Ascending aorta (tissue), 2 donors: ENCODE measurements at places on chromosomes 2 and 18. TPM values are rescaled to one million over a fixed set of nuclear protein-coding genes. Genes with fewer than 3 reads are reported as not detected.

The WNT10A gene
- total RNA-seq: not detected

DNA sequence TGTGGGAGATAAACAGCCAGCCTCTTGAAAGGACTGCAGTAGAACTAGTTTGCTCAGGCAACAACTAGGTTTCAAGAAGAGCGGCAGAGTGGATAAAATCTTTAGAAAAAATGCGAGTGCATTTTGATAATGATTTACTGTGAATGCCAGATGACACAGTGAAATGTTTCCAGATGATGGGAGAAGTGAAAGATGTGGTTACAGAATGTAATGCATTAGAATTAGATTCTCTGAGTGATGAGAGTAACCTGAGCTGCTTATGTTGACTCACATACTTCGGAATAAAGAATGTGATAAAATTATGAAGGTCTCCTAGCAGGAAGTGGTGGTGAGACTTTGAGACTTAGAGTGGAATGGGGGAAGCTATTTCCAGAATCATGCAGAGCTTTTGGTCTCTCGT is 184.3 kb downstream of the GULP1 start:
- no peak for DNase-seq

- DNase-seq: no peak
Observed at GRCh38 chr2:215937190-215937589, 76.2 kb downstream of the MREG start.

The STAMBP gene
- total RNA-seq: 36.4 TPM

DNA sequence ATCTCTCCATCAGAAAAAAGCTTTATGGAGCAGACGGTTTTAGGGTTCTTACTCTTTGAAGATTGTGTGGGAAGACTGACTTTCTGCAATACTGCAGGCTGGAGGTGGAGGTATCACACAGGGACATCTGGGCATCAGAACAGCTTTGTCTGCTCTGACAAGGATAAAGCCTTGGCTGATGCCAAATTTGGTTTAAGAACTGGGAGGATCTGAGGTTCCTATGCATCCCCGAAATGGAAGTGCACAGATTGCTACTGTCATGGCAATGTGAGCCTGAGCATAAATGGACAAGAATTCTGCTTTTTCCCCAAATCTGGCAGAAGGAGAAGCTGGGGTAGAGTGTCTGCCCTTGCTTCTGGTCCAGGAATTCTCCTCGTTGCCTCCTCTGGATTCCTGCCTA is 424.3 kb downstream of the SLC4A3 start:
- no peak for DNase-seq

The ONECUT2 gene
- total RNA-seq: 0.11 TPM

GRCh38 chr2:7588295-7588694 is 671.1 kb downstream of the RNF144A start:
- DNase-seq: no peak

The EFHD1 gene
- 142 TPM for total RNA-seq

The AKAIN1 gene
- not detected for total RNA-seq

DNA sequence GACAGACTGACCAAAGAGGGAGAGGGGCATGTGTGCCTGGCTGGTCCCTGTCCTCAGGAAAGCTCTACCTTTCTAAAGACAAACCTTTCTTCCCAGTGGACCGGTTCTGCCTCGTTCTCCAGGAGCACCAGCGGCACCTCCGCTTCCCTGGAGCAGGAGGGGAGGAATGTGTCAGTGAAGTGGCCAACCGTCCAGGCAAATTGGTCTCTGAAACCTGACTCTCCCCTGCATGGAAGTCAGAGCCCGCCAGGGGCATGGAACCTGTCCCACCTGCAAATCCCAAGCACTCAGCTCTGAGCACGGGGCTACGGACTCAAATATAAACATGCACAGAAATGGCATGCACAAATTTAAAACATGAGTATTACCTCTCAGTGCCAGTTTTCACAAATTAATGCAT is 62.9 kb downstream of the COL6A3 start:
- no peak for DNase-seq

DNA sequence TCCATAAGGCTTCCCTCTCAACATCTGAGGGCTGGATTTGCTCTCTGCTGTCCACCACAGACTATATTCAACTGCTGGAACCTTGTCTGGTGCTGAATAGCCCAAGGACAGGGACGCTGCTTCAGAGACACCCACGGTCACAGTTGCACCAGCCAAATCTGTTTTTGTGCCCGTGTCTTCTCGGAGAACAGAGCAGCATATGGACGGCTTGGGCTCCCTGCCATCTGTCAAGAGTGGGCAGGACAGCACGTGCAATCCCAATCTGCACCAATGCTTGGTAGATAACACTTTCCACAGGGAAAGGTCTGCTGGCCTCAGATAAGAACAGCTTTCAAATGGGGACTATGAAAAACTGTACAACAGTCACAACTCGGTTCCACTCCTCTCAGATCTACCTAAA is 466.1 kb downstream of the TGIF1 start:
- DNase-seq: no peak

- no peak for DNase-seq
Observed at GRCh38 chr2:118942031-118942430, at the start of gene MARCO. TSS of gene MARCO (plus strand) at chr2:118942194. CDS start at chr2:118942301, 107 bp downstream.

The ASIC4 gene
- total RNA-seq: not detected

GRCh38 chr18:56246916-56247315 is 391.5 kb downstream of the TXNL1 start:
- no peak for DNase-seq

The TP53I3 gene
- total RNA-seq: 1.6 TPM

GRCh38 chr2:102522890-102523289 is 49.9 kb downstream of the SLC9A4 start:
- DNase-seq: no peak

GRCh38 chr2:173667415-173667814 is 297.8 kb downstream of the SP3 start:
- no peak for DNase-seq

DNA sequence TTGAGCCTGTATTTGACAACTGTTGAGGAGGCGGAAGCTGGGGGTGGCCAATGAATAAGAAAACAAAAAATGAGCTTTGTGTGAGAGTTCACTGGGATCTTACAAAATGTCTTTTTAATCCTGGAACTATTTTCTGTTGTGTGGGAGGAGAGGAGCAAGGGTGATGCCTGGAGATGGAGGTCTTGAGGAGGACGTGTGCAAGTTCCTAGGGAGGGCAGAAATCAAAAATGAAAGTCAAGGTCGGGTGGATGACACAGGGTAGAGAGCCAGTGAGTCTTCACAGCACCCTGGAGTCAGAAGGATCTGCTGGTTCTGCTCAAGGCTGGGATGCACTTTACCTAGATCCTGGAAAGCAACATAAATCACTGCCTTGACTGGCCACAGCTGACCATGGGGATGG is 180.3 kb upstream of the PKDCC start:
- DNase-seq: no peak

DNA sequence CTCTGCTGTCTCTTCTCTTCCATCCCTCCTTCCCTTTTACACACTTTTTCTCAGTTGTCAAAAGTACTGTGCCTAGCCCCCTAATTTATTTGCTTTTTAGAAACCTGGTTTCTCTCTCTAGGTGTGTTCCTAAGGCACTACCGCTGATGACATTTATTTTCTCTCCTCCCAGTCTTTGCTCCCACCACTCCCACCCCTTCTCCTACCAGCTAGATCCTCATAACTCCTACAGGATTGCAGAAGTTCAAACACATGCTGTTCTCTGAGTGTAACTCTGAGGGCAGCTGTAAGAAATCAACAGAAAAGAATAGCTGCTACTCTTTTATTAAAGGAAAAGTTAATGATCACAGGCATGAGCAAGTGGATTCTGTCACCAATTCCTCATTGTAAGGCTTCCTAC is 22.3 kb upstream of the LRRTM1 start:
- no peak for DNase-seq

DNA sequence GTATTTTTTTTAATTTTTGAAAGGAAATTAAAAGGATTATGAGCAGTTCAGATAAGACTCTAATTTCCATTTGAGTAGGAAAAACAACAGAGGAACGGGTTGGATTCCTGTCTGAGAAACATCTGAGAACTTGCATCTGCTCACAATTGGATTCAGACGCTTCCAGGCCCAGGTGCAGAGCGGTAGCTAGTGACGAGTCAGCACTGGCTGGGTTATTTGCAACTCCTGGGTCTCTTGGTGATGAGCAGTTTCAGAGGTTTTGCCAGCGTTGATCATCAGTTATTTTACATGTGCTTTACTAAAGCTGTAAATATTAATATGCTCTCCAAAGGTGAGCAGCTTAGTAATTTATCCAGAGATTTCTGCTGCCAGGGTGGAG is 39.1 kb upstream of the B3GNT7 start:
- DNase-seq: no peak

- DNase-seq: no peak
Observed at GRCh38 chr18:79857082-79857671, 59.4 kb downstream of the KCNG2 start.

- DNase-seq: no peak
Observed at GRCh38 chr2:155256803-155257202, 558.3 kb downstream of the KCNJ3 start.

GRCh38 chr2:53220969-53221368 is 546.6 kb upstream of the CHAC2 start:
- DNase-seq: no peak

The ANKRD30B gene
- total RNA-seq: not detected

- no peak for DNase-seq
Observed at GRCh38 chr2:74130211-74130995, 17.3 kb downstream of the BOLA3 start.

DNA sequence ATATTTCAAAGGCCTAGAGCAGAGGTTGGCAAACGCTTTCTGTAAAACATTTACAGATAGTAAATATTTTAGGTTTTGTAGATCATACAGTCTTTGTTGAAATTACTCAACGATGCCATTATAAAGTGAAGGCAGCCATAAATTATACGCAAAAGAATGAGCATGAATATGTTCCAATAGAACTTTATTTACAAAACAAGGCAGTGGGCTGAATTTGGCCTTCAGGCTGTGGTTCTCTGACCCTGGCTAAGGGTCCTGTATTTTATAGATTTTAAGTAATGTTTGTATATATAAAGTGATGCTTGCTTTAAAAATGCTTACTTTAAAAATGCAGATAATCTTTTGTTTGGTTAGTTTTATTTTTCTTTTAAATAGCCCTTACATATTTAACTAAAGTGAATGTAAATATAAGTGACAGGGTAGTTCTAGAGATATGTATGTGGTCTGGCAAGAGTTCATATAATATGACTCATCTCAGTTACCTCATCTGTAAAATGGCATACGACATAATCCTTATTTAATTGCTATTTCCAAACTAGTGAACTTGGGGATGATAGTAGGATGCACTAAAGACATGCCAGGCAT is 51.7 kb upstream of the ATP5MC3 start:
- no peak for DNase-seq

DNA sequence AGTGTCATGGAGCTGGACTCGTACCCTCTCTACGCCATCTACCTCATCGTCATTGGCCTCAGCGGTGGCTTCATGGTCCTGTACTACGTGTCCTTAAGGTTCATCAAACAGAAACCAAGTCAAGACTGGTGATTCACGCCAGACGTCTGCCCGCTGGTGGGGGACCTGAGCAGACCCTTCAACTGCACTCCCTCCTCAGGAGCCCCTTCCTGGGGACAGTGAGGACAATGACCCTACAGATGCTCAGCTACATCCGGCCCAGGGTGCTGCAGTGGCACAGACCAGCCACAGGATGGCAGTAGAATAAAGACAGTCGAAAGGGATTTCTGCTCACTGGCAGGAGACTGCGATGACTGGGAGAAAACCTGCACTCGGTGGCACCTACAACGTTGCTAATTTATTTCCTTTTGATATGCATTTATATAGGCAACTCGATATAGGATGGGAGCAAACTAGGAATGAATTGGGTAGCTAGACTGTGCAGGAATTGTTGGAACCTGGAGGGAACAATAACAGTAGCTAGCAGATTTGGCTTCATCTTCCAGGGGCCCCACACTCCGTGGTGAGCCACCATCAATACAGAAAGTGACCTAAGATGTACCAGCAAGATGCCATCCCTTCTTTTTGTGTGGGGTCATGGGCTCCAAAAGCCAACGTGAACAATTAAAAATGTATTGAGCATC is 39.2 kb downstream of the ABCG8 start:
- DNase-seq: peak; percentile 72

DNA sequence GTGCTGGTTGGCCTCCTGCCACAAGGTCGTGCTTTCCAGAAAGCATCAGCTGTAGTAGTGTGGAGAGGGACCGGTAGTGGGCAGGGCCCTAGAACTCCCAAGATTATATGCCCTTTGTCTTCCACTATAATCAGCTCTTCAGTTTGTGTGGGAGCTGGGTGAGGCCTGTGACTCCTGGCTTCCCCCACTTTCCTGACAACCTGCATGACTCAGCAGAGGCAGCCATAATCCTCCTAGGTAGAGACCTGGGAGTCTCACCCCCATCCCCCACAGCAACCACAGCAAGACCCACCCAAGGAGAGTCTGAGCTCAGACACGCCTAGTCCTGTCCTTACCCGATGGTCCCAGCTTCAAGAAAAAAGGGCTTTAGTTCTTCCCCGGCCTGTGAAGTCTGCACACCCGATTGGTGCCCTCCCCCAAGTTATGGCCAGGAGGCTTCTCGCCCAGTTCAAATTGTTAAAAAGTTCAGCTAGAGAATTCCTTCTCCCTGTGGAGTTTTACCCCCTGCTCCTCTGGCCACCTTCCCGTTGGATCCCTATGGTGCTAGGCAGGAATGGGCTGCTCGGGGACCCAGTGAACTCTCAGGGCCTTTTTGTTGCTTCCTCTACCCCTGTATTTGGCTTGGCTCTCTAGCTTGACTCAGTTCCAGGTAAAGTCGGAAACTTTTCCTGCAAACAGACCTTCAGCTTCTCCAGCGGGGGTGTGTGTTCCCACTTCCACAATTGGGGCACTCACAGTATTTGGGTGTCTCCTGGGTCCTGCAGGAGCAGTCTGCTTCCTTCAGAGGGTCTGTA is 57.8 kb upstream of the FAM237A start:
- no peak for DNase-seq

The TMEFF2 gene
- not detected for total RNA-seq

The FOXD4L1 gene
- not detected for total RNA-seq

The SEPTIN10 gene
- total RNA-seq: 59.0 TPM

DNA sequence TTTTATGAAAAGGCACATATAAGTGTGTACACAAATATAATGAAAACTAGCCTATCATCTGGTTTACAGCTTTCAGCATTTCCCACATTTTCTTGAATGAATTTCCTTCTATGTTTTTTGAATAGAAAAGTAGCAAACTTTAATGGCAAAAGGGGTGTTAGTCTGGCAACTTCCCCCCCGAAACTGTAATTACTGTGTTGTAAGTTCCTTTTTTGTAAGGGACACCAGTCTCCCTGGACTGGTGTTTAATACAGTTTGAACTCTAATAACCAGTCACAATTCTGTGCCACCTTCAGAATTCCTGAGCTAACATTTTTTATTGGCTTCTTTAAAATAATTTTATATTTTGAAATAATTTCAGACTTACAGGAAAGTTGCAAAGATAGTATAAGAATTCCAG is 94.2 kb downstream of the ACSL3 start:
- DNase-seq: no peak

The HOXD13 gene
- total RNA-seq: not detected

GRCh38 chr2:239602290-239603282 is 201.8 kb upstream of the HDAC4 start:
- DNase-seq: peak; percentile 41

The PLEKHA3 gene
- total RNA-seq: 4.8 TPM

GRCh38 chr2:98793275-98793674 is 62.3 kb upstream of the MGAT4A start:
- no peak for DNase-seq

GRCh38 chr18:55491616-55492015 is 96.4 kb downstream of the TCF4 start:
- no peak for DNase-seq

The WDR33 gene
- total RNA-seq: 13.9 TPM

The FSIP2 gene
- total RNA-seq: under 0.01 TPM
